ENCODE measurements at places on chromosomes 3 and 15.

GRCh38 chr15:61527836-61528580 lies 298.9 kb upstream of the RORA start:
- no peak for DNase-seq

DNA sequence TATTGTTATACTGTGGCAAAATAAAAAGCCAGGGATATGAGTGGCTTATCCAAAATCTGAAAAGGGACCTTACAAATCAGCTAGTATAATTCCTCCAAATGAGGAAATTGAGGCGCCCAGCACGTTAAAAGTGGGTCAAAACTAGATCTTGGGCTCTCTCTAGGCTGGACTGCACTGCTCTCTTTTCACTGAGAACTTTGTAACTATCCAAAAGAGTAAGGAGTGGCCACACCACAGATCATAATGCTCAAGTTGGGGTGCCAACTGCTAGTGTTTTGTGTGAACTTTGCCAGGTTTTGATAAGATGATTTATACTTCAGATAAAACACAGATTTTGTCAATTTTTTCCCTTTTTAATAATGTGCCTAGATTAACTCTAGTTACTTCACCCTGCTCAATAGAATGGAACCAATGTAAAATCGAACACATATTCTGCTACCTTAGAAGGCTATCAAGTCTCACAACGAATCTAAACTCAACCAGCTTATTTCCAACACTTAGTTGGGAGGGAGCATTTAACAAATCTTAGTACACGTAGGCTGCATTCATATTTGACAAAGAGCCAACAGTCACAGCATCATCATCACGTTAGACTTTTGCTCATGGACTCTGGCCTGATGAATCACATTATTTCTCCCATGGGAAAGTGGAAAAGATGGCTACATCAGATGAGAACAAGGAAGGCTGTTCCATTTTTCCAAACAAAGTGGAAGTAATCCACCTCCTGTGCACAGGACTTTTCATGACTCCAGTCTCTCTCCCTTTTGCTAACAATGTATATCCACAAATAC lies 64.4 kb downstream of the ABI3BP start:
- no peak for DNase-seq

DNA sequence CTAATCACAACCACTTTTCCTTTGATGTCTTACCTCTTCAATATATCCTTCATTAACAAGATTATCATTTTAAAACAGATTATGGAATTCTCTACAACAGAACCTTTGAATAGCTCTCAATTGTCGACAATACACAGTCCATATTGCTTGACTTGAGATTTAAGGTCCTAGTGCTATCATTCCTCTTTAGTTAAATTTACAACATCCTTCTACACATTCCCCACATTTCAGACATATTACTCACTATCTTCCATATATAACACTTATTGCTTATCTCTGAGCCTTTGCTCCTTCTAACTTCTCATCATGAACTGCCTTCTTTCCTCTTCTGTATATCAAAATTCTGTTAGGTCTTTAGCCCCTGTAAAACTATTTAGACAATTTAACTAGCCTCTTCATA lies 247.0 kb downstream of the STXBP5L start:
- DNase-seq = no peak

DNA sequence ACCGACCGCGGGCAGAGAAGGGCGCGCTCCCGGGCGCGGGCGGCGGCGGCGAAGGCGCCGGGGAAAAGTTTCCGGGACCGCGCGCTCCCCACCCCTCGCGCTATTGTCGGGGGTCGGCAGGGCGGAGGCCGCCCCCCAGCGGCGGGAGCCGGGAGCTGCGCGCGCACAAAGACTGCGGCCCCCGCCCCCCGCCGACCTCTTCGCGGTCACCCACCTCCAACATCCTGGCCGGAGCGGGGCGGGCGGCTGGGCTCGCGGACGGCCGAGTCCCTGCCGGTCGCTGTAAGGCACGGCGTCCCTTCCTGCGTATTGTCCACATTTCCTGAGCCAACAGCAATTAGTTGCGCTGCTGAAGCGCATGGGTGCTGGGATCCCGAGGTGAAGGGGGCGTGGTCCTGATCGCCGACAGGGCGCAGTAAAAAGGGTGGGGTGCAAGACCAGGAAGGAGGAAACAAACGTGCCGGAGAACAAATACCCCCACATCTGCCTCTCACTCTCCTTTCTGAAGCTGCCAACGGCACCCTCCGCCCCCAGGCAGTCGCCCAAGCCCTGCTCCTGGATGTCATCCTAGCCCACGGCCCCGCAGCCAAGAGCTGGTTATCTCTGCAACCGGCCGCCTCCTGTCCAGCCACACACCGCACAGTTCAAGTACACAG lies at the start of gene TMEM44:
Gene TMEM44, minus strand, starts transcription at position 71 of the 656 bp plus-strand sequence. CDS start 204 bp downstream, outside the sequence.
- DNase-seq = peak; percentile 42

GRCh38 chr3:41684797-41685735 lies 276.8 kb downstream of the ULK4 start:
- DNase-seq = no peak

DNA sequence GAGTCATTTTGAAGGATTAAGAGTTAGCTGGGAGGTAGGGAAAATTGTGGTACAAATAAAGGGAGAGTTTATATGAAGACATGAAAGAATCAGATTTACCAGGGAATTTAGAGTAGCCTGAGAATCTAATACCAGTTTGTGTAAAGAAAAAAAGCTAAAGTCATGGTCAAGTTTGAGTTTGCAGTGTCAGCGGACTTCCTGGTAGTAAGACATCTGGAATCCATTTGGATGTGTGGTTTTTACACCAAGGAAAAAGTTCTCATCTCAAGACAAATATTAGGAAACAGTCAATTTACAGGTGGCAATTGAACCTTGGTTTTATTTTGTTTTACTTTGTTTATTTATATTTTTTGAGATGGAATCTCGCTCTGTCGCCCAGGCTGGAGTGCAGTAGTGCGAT lies 1.5 kb upstream of the P2RY12 start:
- DNase-seq = no peak

DNA sequence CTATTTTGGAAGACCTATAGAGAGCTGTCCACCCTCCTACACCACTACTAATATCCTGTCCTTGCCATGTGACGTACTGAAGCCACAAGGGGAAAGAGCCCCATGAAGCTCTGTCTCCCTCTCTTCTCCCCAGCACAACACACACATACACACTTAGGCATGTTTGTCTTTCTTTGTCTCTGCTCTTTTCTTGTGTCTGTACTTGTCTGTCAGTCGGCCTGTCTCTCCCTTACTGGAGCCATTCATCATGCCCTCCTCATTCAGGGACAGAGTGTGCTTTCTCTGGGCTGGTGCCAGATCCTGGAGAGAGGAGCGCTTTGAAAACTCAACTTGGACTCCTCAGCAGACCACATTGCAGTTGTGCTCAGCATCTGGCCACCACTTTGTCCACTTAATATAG lies 47.6 kb downstream of the PSMD6 start:
- DNase-seq = no peak

DNA sequence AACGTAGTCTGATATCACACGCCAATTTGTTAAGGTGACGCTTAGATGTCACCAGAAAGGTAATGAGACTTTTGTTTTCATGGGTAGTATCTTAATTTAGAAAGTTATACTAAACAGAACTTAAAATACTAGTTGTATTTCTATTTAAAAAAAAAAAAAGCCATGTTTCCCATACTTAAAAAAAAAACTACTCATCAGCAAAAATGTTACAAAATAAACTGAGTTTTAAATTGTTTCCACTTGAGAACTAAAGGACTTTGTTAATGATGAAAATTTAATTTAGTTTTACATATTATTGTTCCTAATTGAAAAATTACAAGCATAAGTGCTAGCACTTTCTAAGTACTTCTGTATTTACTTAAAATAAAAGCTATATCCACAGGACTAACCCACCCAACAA lies 300.8 kb upstream of the ATP11B start:
- no peak for DNase-seq

- DNase-seq = no peak
Measured at GRCh38 chr15:86066174-86066834, 13.4 kb upstream of the AGBL1 start.

DNA sequence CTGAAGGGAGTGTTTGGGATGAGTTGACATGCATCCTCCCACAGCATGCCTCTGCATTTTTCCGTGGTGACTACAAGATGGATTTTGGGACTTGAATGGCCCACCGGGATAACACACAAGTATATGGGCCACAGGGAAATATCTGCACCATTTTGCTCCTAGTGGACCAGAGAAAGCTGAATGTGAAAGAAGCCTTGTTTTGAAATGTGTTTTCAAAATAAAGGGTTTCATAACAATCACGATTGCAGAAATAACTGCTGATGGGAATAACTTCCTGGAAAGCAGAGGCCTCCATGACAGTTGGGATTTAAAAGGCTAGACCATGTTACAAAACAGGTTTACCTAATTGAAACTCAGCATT lies 77.5 kb upstream of the PRR23C start:
- DNase-seq = no peak

- DNase-seq = no peak
Measured at GRCh38 chr3:97479740-97480139, 284.8 kb upstream of the ARL6 start.

GRCh38 chr3:138271189-138271794 lies 58.4 kb downstream of the NME9 start:
- DNase-seq = no peak

- no peak for DNase-seq
Measured at GRCh38 chr3:124826703-124827102, 60.5 kb downstream of the ITGB5 start.

- DNase-seq = no peak
Measured at GRCh38 chr3:168362661-168363247, 267.0 kb upstream of the GOLIM4 start.

DNA sequence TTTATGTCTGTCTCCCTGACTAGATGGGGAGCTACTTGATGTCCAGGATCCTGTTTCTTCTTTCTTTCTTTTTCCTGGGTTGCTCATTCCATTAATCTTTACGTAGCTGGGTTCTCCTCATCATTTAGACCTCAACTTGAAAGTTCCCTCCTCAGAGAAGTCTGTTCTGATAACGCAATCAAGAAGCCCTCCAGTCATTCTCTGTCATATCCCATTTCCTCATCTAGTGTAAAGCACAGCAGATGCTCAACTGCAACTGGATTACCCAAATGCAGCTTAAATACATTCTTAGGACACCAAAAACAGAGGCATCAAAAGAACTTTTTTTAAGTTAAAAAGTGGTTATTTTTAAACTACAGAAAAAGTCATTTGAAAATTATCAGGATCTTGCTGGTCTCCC lies 51.7 kb upstream of the ST3GAL6 start:
- DNase-seq = no peak

DNA sequence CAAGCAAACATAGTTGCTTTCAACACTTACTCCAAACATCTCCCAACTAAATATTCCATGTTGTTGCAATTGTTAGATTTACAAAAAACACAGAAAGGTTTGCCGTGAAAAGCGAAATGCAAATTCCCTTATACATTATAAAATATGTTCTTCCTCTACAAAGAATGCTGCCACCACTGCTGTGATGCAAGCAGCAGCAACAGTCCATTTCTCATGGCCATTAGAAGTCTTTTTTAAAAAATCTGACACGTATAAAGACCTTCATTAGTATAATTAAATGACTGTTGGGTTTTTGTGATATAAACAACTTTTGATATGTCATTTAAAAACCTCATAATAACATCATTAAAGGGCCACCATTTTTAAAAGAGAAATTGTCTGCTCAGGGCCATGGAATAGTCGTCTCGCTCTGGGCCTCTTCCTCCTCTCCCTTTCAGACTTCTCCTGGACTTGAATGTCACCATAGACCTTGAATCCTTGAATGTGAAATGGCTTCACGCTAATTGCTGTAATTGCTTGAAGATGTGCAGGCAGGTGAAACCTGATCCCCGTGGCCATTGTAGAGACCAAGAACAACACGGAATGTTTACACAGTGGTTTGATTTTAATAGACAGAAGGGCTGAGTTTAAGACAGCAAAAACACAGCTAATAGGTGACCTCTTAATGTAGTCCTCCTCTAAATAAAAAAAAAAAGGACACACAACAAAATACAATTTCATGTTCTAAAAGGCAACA lies 450.4 kb downstream of the FOXP1 start:
- DNase-seq = no peak

GRCh38 chr3:175857666-175858270 lies 998.6 kb downstream of the NAALADL2 start:
- DNase-seq = no peak

- no peak for DNase-seq
Measured at GRCh38 chr3:63192248-63192647, 85.9 kb upstream of the SYNPR start.

DNA sequence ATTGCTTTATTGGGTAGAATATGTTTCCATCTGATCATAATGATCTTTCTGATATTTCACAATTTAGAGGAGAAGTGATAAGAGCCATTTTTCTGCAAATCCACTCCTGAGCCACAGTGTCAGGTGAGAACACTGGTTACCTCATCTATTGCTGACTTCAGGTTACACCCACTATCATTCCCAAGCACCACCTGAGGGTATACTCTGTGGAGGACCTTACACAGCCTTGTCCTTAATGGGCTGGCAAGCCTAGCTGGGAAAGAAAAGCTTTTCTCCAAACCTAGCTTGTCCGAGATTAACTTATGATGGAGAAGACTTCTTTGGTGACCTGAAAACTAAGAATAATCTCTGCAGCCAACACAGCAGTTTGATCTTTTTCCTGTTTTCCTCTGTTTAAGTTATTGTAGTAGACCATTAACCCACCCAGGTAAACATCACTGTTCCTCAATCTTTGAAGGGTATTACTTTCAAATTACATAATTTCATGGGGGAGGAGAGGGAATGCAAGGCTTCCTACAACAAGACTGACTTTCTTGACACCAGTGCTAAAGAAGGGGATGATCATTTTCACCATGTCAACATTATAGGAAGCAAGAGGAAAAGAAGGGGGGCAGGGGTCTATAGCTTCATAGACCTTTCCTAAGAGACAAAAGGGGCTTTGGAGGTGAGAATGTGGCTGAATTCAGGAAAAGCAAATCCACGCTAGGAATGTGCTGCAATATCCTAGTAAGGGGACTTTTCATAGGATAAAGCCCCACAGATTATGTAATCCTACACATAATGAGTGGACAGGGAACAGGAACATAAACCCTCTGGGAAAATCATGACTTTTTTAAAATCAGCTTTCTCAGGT lies 1.7 kb downstream of the NCEH1 start:
- DNase-seq = no peak

DNA sequence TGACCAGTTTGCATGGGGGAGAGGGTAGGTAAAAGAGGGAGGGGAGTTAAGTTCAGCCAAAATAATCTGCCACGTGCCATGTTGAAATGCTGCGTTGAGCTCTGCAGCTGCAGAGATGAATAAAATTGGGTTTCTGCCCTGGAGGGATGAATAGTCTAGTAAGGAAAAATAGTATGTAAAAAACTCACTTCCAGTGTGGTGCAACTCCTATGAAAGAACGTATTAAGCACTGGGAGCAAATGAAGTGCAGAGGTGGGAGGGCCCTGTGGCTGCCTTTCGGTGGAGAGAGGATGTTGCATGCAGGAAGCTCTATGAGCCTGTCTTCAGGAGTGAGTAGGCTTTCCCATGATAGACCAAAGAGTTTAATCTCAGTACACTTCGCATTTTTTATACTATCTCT lies 8.6 kb downstream of the CEP63 start:
- DNase-seq = no peak

Data from T-helper 17 cell (primary cell).